CD4-positive, CD25-positive, alpha-beta regulatory T cell (primary cell): ENCODE measurements at places on chromosomes 4 and X. TPM values are rescaled to one million over a fixed set of nuclear protein-coding genes. Genes with fewer than 3 reads are reported as not detected.

- no peak for DNase-seq
- H3K4me3 ChIP-seq = peak overlapping the region; percentile 19
- H3K36me3 ChIP-seq = no peaks in the 10 kb centered on the region
- no peak overlapping the region for H3K27ac ChIP-seq
These were observed 739 bp upstream of the MSX1 start for GRCh38 chr4:4858527-4859324.

GRCh38 chr4:183413234-183414200, 30.9 kb upstream of the CDKN2AIP start:
- no peaks in the 10 kb centered on the region for H3K4me1 ChIP-seq
- H3K27me3 ChIP-seq = no peaks in the 10 kb centered on the region
- H3K27ac ChIP-seq = no peak overlapping the region
- no peak for DNase-seq
- H3K36me3 ChIP-seq = no peaks in the 10 kb centered on the region

- H3K4me3 ChIP-seq = no peak overlapping the region
- H3K36me3 ChIP-seq = no peaks in the 10 kb centered on the region
- H3K27me3 ChIP-seq = peaks cover 4% of the 10 kb centered on the region
- H3K4me1 ChIP-seq = no peaks in the 10 kb centered on the region
- DNase-seq = no peak
These were observed 32.5 kb downstream of the MEPE start for GRCh38 chr4:87865288-87865687.

GRCh38 chr4:154743683-154744340, at the start of gene LRAT:
TSS of gene LRAT (plus strand) at chr4:154744000. CDS start at chr4:154744327, 327 bp downstream.
- no peaks in the 10 kb centered on the region for H3K36me3 ChIP-seq
- H3K4me1 ChIP-seq = peaks cover 9% of the 10 kb centered on the region
- peaks cover 17% of the 10 kb centered on the region for H3K27me3 ChIP-seq
- DNase-seq = peak; percentile 10

SULT1B1 gene
- 4.4 TPM for total RNA-seq

DNA sequence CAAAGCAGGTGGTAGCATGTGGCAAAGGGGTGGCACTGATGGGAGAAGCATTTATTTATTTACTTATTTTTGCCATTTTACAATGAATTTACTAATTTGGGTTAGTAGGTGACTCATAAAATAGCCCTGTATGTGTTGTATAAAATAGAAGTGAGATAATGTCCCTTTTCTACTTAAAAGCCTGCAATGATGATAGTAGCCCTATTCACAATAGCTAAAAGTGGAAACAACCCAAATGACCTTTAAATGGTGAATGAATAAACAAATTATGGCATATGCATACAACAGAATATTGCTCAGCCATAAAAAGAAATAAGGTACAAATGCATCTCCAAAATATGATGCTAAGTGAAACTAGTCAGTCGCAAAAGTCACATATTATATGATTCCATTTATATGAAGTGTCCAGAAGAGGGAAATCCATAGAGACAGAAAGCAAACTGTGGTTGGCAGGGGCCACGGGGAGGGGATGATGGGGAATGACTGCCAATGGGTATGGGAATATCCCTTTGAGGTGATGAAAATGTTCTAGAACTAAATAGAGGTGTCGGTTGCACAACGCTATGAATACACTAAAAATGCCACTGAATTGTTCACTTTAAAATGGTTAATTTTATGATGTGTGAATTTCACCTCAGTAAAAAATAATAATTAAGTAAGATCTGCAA, 35.8 kb upstream of the FAM9C start:
- H3K4me3 ChIP-seq = no peak overlapping the region
- peaks cover 75% of the 10 kb centered on the region for H3K4me1 ChIP-seq
- no peaks in the 10 kb centered on the region for H3K36me3 ChIP-seq
- peak overlapping the region; percentile 58 for H3K27ac ChIP-seq
- DNase-seq = no peak

- H3K4me1 ChIP-seq = no peaks in the 10 kb centered on the region
- H3K36me3 ChIP-seq = no peaks in the 10 kb centered on the region
- no peaks in the 10 kb centered on the region for H3K27me3 ChIP-seq
- H3K27ac ChIP-seq = no peak overlapping the region
- H3K4me3 ChIP-seq = no peak overlapping the region
- no peak for DNase-seq
These were observed 58.6 kb upstream of the PGRMC2 start for GRCh38 chr4:128346054-128346716.
